ENCODE measurements at places on chromosomes 7 and 10. TPM values are rescaled to one million over a fixed set of nuclear protein-coding genes. Genes with fewer than 3 reads are reported as not detected.

CYP2W1 gene
- 0.28 TPM for total RNA-seq

PARD3 gene
- 13.3 TPM for total RNA-seq

IFIT1B gene
- not detected for total RNA-seq

TACC2 gene
- 1.5 TPM for total RNA-seq

THNSL1 gene
- 8.2 TPM for total RNA-seq

- no peaks in the 10 kb centered on the region for H3K36me3 ChIP-seq
- no peak overlapping the region for H3K4me3 ChIP-seq
- no peak for DNase-seq
- no peak overlapping the region for H3K27ac ChIP-seq
Measured at GRCh38 chr7:33893377-33893776, 12.0 kb upstream of the BMPER start.

GRCh38 chr10:21318540-21319167, 206.8 kb downstream of the SKIDA1 start:
- DNase-seq: no peak
- no peaks in the 10 kb centered on the region for H3K4me1 ChIP-seq
- H3K27ac ChIP-seq: no peak overlapping the region

GRCh38 chr10:89263091-89263490, 11.5 kb upstream of the LIPA start:
- no peak overlapping the region for H3K4me3 ChIP-seq
- no peak overlapping the region for H3K27ac ChIP-seq
- no peak for DNase-seq
- no peaks in the 10 kb centered on the region for H3K4me1 ChIP-seq

GRCh38 chr7:32062150-32062549, 8.1 kb downstream of the PDE1C start:
- no peaks in the 10 kb centered on the region for H3K27me3 ChIP-seq
- H3K27ac ChIP-seq: no peak overlapping the region
- H3K4me3 ChIP-seq: no peak overlapping the region
- no peaks in the 10 kb centered on the region for H3K4me1 ChIP-seq

GRCh38 chr10:129962872-129963640, 1.0 kb downstream of the EBF3 start:
- peaks cover 10% of the 10 kb centered on the region for H3K27me3 ChIP-seq
- peaks cover 25% of the 10 kb centered on the region for H3K4me1 ChIP-seq
- H3K36me3 ChIP-seq: no peaks in the 10 kb centered on the region
- H3K4me3 ChIP-seq: peak overlapping the region; percentile 57

DNA sequence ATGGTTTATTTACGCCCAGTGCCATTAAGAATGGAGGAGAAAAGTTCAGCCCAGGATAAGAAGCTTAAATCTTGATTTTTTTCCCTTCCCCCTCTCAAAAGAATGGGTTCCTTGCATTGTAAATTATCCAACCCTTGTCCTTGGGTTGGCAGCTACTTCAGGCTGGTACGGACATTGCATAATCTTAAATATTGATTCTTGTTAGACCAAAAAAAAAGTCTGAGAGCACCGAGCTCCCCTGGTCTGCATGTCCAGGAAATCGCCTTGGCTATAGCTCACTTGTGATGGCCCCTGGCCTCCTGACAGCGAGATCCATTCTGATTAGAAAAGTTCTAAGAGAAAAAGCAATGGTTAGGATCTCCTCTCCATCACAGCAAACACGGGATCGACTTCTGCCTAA, 151.7 kb downstream of the EBF3 start:
- no peak overlapping the region for H3K27ac ChIP-seq
- H3K4me3 ChIP-seq: no peak overlapping the region
- no peaks in the 10 kb centered on the region for H3K36me3 ChIP-seq
- H3K27me3 ChIP-seq: no peaks in the 10 kb centered on the region

GRCh38 chr10:98924526-98924925, 311.1 kb downstream of the HPSE2 start:
- H3K36me3 ChIP-seq: no peaks in the 10 kb centered on the region
- no peaks in the 10 kb centered on the region for H3K4me1 ChIP-seq
- no peak for DNase-seq
- no peak overlapping the region for H3K4me3 ChIP-seq

DNA sequence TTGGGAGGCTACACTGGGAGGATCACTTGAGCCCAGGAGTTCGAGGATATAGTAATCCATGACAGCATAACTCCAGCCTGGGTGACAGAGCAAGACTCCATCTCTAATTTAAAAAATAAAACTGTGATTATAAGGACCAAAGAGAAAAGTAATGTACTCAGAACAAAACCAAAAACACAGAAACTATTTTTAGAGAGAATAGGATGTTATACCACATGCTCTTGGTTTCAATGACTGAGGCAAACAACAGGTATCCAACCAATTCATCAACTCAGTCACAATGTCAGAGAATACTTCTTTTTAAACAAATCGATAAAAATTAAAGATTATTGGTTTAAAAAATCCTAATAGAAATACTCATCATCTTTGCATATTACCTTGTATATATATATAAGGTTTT, 186.7 kb downstream of the TPK1 start:
- H3K36me3 ChIP-seq: no peaks in the 10 kb centered on the region
- no peak for DNase-seq
- H3K4me1 ChIP-seq: no peaks in the 10 kb centered on the region
- no peak overlapping the region for H3K27ac ChIP-seq
- no peak overlapping the region for H3K4me3 ChIP-seq

- H3K4me3 ChIP-seq: no peak overlapping the region
- H3K4me1 ChIP-seq: peaks cover 34% of the 10 kb centered on the region
- no peaks in the 10 kb centered on the region for H3K27me3 ChIP-seq
- H3K27ac ChIP-seq: peak overlapping the region; percentile 67
Measured at GRCh38 chr7:48144291-48144768, 26.9 kb upstream of the ABCA13 start.
